ENCODE measurements at places on chromosomes 4 and X.
A peak's percentile ranks its signal among the peaks of the same experiment; 100 is the strongest.

DNA sequence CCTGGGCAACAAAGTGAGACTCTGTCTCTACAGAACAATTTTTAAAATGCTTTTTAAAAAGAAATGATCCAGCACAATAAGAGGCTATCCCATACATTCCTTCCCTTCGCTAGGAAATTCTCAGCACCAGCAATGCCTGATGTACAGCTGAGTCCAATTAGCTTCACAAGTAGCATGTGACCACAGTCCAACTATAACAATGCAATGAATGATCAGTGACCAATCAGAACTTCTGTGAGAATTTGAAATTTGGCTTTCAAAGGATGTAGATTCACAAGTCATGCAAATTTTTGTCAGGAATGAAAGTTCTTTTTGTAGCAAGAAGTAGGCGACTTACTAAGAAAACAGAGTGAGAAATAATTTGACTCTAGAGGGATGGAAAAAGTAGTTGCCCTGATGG is 278.5 kb upstream of the UGT8 start:
- DNase-seq: no peak

- DNase-seq: no peak
Observed at GRCh38 chr4:3323071-3323481, 30.3 kb downstream of the RGS12 start.

GRCh38 chr4:120009731-120010130 is 56.9 kb downstream of the MAD2L1 start:
- DNase-seq: no peak

- no peak for DNase-seq
Observed at GRCh38 chr4:161555689-161556660, 607.8 kb downstream of the FSTL5 start.

DNA sequence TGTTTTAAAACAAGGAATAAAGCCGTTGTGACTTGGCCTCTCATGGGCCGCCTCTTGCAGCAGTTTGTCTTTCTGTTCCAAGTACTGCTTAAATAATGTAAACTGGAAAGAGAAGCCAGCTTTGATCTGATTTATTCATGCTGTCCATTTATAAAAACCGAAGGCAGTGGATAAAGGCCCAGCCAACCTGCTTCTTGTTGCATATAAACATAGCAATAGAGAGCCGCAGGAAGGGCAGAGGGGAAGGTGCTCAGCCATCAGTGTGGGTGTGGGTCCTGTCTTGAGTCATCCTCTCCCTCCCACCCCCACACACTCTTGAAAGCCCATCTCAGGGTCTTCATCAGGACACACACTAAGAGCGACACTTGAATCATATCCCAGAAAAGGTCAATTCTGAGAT is 187.9 kb upstream of the FAM9B start:
- DNase-seq: no peak

DNA sequence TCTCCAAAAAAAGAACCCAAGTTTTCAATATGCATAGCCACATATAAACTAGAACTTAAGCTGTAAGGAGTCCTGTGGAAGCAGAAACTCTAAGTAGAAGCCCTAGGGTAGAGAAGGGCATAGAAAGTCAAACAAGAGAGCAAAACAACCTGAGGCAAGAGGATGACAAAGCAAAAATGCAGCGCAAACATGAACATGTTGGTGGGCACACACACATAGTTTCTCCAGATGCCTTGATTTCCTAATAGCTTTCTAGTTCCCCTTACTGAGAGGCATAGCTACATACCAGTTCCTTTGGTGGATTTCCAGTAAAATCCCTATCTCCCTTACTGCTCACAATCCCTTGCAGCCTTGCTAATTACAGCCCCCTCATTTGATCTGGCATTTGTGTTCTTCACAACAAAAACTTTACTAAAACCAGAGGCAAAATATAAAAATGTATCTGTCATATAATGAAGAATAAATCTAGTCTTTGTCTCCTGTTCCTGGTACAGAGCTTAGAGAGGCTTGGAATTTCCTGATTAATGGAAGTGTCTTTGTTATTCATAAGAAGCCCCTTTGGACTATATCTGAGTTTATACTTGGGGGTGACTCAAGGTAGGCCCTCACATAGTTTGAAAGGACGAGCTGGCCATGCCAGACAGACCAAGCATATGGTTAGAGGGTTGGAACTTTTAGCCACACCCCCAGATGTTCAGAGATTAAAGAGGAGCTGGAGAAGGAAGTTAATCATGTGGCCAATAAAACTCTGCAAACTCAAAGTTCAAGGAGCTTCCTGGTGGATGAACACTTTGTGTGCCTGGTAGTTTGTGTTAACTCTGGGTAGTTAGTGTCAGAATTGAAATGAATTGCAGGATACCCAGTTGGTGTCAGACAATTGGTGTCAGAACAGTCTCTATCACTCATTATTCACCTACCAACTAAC is 52.7 kb upstream of the ZCCHC13 start:
- no peak for DNase-seq

- DNase-seq: no peak
Observed at GRCh38 chrX:10555846-10556245, 64.5 kb downstream of the MID1 start.

DNA sequence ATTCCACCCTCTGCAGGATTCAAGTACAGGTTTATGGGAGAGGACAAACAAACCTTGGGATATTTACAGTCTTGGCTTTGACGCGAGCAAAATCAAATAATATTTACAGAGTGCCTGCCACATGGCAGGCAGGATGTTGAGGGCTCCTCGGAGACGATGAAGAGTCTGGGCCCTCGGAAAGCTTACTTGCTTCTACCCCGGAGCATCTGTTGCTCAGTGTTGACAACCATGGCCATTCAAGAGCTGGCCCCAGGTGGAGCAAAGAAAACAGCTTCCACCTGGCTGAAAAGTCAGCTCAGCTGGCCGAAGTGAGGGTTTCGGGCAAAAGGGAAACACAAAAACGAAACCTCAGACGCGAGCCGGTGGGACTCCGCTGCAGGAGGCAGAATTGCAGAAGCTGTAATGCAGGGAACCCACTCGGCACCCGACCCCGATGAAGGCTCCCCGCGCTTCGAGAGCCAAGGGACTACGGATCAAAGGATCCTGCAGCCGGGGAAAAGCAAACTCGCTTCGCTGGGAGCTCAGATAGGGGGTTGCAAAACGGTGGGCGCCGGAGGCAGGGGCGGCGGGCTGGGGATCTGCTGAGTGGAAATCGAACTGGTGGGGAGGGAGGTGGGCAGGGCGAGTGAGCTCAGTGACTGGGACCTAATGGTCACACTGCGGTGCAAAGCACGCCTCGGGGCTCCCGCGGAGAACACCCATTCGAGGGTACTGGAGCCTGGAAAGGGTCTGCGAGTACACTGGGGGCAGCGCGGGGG is 805 bp downstream of the ATP8A1 start:
- DNase-seq: peak; percentile 25

GRCh38 chrX:43716696-43717095 is 60.6 kb downstream of the MAOA start:
- no peak for DNase-seq

- DNase-seq: no peak
Observed at GRCh38 chrX:10859353-10859752, 239.0 kb upstream of the MID1 start.

- no peak for DNase-seq
Observed at GRCh38 chrX:140337263-140337662, 167.6 kb downstream of the SOX3 start.

DNA sequence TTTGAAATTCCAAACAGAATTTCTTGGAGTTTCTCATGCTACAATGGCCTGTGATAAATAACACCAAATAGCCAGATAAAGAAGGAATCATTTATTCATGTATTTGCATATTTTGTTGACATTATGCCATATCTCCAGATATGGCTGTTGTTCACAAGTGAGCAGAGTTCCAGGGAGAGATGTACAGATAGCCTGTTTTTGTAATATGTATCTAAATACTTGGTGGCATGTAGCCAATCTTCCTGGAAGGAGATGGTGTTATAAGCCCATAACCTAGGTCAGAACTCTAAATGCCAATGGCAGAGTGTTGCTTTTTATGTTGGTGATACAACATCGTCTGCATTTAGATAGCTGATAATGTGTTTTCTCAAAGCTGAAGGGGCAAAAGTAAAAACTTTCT is 292.2 kb downstream of the FBXO8 start:
- no peak for DNase-seq

DNA sequence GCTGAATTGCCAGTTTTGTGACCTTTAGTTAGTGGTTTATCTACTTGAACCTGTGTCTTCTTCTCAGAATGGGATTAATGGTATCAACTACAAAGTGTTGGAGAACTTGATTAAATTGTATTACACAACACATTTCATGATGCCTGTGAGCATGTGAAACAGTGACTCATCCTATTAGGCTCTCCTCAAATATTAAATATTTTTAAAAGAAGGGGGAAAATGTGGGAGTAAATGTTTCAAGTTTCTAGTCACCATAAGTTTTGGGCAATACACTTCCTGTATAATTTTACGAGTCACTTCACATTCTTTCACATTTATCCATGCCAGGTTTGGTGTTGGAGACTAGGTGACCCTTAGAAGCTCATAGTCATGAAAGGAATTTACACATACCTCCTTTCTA is 147.0 kb downstream of the HS3ST1 start:
- no peak for DNase-seq

DNA sequence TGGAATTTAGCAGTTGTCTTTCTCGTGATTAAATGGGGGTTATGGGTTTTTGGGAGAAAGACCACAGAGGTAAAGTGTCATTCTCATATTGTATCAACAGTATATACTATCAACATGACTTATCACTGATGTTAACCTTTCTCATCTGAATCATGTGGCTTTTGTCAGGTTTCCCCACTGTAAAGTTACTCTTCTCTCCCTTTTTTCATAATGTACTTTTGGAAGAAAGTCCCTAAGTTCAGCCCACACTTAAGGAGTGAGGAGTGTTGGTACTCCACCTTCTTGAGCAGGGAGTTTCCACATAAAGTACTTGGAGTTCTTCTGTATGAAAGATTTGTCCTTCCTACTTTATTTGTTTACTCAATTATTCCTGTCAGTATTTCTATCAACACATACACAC is 169.9 kb downstream of the ZNF330 start:
- DNase-seq: no peak

GRCh38 chr4:41935652-41936021 is 408 bp downstream of the TMEM33 start:
- DNase-seq: no peak

- no peak for DNase-seq
Observed at GRCh38 chrX:134619838-134620237, 38.4 kb downstream of the PLAC1 start.

GRCh38 chr4:152479428-152480026 is 56.4 kb downstream of the FBXW7 start:
- DNase-seq: no peak

- DNase-seq: no peak
Observed at GRCh38 chrX:32281853-32282252, 929.5 kb downstream of the DMD start.

DNA sequence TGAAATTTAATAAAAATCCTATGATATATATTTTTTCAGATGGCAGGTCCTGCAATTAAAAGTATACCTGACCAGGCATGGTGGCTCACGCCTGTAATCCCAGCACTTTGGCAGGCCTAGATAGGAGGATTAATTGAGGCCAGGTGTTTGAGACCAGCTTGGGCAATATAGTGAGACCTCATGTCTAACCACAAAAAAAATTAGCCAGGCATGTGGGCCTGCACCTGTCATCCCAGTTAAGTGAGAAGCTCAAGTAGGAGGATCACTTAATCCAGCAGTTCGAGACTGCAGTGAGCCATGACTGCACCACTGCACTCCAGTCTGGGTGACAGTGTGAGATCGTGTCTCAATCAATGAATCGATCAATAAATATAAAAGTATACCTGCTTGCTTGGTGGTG is 2.5 kb downstream of the OCIAD2 start:
- no peak for DNase-seq

DNA sequence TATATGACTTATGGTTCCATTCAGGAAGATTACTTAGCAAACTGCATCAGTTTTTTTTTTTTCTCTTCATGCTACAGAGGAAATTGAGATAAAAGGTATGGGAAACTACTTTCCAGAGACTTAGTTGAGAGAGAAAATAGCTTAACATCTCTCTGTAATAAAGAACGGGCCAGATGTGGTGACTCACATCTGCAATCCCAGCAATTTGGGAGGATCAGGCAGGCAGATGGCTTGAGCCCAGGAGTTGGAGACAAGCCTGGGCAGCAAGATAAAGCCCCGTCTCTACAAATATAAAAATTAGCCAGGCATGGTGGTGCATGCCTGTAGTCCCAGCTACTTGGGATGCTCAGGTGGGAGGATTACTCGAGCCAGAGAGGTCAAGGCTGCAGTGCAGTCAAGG is 271.2 kb upstream of the TENM3 start:
- DNase-seq: no peak

DNA sequence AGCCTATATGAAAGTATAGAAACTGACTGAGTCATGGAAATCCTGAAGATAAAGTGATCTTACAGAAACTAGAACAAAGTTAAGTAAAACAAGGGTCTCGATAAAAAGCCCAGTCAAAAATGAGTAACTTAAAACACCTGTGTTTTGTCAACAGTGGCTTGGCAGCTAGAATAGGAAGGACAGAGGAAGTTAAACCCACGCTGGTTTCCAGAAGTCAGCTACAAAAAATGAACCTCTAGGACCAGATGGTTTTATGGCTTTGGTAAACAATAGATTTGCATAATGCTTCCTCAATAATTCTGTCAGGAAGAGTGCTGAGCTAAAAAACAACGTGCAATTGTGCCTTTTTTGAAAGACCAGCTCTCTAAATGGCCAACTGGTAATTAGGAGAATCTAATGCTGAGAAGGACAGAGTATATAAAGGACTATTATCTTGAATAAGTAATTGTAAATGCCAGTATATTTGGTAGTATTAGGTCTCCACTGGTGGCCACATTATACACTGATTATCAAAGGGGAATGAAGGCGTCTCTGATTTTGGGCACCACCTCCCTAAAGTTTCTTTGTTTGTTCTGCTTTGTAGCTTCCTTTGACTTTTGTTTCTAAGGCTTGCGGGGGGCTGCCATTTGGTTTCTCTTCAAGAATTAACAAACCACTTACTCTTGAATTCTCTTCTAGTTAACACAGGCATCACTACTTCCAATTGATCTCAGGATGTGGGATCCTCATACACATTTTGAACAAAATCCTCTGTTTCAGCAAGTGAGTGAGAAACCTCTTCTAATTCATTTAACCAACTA is 72.2 kb upstream of the PPP3CA start:
- no peak for DNase-seq

- DNase-seq: no peak
Observed at GRCh38 chrX:150486011-150486410, 82.4 kb upstream of the MTM1 start.

- DNase-seq: peak; percentile 24
Observed at GRCh38 chr4:108036213-108036612, 46.5 kb downstream of the HADH start.

GRCh38 chr4:113943085-113943484 is 36.4 kb downstream of the ARSJ start:
- no peak for DNase-seq

DNA sequence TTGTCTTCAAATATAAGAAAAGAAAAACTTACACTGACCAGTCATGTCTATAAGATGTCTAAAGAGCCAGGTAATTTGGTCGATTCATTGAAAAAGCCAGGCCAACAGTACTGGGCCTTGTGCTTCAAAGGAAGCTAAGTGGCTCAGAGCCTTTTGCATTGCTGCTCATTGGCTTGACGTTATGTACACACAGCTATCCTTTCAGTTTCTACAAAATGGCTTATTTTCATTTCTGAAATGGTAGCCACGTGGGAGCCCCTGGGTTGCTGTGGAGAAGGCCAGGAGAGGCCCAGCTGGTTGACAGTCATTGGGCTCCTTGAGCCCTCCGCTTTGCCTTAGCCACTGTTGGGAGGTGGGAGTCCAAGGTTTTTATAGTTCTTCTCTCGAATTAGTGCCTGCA is 199.1 kb upstream of the CXorf66 start:
- DNase-seq: no peak

GRCh38 chr4:140269369-140269768 is 104.1 kb upstream of the SCOC start:
- no peak for DNase-seq

- no peak for DNase-seq
Observed at GRCh38 chr4:76894537-76895255, 3.2 kb downstream of the SOWAHB start.

All from stimulated activated CD8-positive, alpha-beta memory T cell treated with anti-CD3 and anti-CD28 coated beads, Interleukin-2, amount 100 ng/mL, for 1 hour (primary cell).